ENCODE measurements at places on chromosomes 7 and 10. TPM values are rescaled to one million over a fixed set of nuclear protein-coding genes. Genes with fewer than 3 reads are reported as not detected.
A peak's percentile ranks its signal among the peaks of the same experiment; 100 is the strongest.

DNA sequence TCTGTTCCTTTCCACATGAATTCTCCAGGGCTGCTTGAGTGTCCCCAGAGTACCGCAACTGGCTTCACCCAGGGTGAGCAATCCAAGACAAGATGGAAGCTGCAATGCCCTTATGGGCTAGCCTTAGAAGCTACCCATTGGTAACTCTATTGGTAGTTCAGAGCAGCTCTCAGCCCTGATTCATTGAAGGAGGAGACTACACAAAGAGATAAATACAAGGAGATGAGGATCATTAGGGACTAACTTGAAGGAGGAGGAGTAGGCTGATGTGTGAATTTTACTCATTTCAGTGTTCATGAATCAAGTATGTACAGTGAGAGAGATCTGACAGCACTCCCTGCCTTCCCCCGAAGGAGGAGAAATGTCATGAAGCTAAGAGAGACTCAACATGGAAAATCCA is 124.0 kb downstream of the REEP3 start:
- no peak for DNase-seq

DNA sequence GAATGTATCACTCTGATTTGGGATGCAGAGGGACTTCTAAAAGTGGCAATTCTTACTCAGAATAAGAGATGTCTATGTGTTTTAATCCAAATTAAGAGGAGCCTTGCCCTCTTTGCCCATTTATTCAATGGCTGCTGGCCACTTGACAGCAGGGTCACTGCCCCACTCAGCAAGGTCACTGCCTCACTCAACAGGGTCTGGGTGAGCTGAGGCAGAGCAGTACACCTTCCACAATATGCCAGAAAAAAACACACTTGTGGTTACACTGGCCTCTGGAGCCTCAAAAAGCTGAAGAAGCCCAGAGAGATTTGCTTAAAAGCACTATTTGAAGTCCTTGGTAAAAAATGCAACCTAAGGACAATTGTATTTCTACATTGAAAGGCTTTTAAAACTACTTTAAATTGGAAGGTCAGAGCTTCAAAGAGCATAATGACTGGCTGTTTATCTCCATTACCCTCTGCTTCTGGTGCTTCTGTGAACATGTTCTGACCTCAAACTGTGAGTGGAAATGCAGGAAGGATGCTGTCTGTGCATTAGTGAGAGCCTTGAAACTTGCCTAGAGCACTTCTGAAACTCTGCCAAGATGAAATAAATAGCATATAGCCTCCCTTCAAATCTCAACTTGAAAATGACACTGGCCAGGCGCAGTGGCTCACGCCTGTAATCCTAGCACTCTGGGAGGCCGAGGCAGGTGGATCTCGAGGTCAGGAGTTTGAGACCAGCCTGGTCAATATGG is 35.1 kb upstream of the WIPF3 start:
- no peak for DNase-seq

- peak; percentile 19 for DNase-seq
Observed at GRCh38 chr7:64888901-64889685, 14.0 kb upstream of the ZNF273 start.

DNA sequence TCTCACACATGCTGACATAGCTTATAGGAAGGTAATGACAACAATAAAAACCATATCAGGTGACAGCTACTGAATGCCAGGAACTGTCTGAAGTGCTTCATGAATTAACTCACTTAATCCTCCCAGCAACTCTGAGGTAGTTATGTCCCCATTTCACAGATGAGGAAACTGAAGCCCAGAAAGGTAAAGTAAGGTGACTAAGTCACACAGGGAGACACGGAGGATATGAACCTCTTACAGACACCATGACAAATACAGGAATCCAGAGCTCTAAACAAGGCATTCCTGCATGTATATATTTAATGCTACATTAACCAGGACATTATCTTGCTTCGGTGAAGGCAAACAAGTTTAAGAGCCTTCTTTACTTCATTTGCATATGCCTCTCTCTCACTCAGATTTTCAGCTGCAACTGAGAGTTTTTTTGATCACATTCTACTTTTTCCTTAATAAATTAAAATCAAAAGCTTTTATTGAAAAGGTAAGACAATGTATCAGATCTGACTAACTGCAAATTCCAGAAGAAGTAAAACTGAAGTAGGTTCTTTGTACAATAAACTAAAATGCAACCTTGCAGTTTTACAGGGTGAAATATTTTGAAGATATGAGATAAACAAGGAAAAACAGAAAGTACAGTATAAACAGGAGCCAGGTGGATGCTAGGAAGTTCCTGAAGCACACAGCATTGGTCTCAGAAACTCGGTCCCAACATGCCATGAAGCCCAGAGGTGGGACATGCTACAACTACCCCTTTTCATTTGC is 79.5 kb downstream of the SGMS1 start:
- DNase-seq = no peak

GRCh38 chr7:75737856-75738603 is 711 bp downstream of the HIP1 start:
- DNase-seq = no peak

DNA sequence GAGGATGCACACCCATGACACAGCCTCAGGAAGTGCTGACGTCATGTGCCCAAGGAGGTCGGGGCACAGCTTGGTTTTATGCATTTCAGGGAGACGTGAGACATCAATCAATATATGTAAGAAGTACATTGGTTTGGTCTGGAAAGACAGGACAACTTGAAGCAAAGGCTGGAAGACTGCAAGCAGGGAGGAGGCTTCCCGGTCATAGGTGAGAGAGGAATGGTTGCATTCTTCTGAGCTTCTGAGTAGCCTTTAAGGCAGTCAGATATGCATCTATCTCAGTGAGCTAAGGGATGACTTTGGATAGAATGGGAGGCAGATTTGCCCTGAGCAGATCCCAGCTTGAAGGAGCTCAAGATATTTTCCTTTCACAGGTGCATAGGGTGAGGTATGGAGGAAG is 349.5 kb downstream of the TYW1 start:
- DNase-seq = no peak

DNA sequence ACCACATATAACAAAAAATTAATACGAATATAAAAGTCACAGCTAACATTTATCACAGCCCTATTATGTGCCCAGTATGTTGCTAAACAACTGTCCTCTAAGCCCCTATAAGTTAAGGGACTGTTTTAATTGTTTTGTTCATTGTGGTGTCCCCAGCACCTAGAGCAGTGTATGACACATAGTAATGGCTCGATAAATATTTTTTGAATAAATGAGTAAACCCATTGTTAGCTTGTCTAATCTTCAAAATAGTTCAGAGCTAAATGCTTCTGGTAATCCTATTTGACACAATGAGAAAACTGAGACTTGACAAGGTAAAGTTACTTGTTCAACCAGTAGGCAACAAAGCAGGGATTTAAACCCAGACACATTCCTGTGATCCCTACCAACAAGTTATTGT is 78.4 kb upstream of the NEUROD6 start:
- DNase-seq = no peak

- DNase-seq = no peak
Observed at GRCh38 chr7:123665896-123666295, 10.2 kb downstream of the LMOD2 start.

- no peak for DNase-seq
Observed at GRCh38 chr10:75265856-75266255, 30.1 kb upstream of the COMTD1 start.

GRCh38 chr7:11317766-11318165 is 344.1 kb downstream of the PHF14 start:
- DNase-seq = no peak

DNA sequence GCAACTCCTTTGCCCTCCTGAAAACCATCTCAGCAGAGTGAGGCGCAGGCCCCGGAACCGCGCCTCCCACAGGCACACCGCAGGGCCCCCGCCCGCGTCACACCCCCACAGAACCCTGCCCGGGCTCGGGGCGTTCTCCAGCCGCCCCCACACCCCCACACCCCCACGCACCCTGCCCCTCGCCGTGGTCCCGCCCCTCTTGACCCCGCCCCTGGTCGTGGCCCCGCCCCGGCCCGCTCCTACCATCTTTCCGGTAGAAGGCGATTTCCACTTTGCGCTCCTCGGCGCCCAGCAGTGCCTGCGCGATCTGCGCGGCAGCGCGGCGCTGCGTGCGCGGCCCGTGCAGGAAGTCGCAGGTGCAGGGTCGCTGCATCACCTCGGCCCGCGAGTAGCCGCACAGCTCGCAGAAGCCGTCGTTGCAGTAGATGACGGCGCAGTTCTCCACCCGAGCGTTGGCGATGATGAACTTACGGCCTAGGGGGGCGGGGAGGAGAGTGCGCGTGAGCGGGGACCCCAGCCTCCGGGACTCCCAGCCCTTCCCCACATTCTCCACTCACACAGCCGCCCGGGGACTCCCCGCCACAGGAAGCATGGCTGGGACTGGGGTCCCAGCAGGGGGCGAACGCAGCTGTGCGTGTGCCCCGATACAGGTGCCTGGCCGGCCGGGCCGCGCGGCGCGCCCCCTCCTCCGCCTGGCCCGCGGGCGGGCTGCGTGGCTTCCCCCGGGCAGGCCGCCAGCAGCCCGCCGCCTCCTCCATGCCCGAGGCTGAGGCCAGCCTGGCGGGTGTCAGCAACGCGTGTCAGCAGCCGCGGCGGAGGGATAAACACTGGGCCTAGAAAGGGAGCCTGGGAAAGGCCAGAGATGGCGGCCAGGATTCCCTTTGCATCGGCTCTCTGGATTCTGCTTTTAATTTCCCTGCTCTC is 3.4 kb downstream of the KCNH2 start:
- DNase-seq = no peak

DNA sequence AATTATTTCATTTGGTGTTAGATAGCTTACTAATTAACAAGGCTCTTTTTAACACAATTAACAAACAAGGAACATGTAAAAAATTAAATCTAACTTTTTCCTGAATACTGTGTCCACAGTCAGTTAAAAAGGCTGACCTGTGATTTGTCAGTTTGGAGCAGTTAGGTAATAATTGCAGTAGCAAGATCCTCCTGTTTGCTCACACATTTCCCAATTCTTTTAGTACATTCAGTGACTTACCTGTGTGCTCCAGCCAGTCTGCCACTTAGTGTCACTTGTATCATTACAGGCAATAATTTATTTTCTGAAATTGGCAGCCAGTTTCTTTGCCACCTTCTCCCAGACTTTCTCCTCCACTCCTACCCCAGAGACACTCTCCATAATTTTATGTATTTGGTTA is 66.8 kb downstream of the LHFPL3 start:
- DNase-seq = no peak

GRCh38 chr10:82738592-82738991 is 863.6 kb downstream of the NRG3 start:
- DNase-seq = no peak

DNA sequence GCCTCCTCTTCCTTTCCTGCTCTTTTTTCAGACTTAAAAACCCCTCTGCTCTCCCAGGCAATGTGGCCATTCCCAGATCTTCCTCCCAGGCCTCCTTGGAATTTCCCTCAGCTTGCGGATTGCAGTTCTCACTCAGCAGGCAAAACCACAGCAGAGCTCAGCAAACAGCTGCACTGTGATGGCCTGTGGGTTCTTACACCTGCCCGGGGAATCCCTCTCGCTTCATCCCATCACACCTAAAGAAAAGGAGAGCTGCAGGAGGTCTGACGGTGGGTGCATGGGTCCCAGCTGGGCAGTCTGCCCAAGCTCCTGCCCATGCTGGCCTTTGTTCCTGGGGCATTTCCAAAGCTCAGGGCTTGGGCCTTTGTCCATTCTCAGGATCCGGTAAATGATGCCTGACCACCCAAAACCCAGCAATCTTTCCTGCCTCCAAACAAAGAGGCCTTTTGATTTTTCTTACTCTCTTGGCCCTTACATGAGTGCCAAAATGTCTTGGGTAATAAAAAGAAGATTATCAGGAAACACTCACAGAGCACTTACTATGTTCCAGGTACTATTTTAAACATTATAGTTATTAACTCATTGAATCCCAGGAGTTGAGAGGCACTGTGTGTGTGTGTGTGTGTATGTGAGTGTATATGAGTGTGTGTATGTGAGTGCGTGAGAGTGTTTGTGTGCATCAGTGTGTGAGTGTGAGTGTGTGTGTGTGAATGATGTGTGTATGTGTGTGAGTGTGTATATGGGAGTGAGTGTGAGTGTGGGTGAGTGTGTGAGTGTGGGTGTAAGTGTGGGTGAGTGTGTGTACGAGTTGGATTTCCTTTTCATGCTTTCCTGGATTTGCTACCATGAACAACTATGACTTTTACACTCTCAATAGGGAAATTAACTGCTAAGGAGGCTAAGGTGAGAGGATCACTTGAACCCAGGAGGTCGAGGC is 64.5 kb upstream of the PODXL start:
- no peak for DNase-seq

DNA sequence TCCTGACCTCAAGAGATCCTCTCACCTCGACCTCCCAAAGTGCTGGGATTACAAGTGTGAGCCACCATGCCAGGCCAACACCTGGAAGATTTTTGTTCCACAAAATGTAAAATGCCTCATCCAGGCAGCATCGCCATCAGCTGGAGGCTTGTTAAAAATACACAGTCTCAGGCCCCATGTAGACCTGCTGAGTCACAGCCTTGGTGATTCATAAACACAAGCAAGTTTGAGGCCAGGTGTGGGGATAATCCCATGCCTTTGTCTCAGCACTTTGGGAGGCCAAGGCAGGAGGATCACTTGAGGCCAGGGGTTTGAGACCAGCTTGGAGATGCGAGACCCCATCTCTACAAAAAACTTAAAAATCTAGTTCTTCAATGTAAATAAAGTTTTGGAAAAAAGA is 49.1 kb upstream of the FOXK1 start:
- DNase-seq = peak; percentile 12

- peak; percentile 43 for DNase-seq
Observed at GRCh38 chr10:118045837-118046394, 825 bp downstream of the RAB11FIP2 start.

GRCh38 chr10:108544500-108545120 is 1378.7 kb downstream of the XPNPEP1 start:
- peak; percentile 88 for DNase-seq

DNA sequence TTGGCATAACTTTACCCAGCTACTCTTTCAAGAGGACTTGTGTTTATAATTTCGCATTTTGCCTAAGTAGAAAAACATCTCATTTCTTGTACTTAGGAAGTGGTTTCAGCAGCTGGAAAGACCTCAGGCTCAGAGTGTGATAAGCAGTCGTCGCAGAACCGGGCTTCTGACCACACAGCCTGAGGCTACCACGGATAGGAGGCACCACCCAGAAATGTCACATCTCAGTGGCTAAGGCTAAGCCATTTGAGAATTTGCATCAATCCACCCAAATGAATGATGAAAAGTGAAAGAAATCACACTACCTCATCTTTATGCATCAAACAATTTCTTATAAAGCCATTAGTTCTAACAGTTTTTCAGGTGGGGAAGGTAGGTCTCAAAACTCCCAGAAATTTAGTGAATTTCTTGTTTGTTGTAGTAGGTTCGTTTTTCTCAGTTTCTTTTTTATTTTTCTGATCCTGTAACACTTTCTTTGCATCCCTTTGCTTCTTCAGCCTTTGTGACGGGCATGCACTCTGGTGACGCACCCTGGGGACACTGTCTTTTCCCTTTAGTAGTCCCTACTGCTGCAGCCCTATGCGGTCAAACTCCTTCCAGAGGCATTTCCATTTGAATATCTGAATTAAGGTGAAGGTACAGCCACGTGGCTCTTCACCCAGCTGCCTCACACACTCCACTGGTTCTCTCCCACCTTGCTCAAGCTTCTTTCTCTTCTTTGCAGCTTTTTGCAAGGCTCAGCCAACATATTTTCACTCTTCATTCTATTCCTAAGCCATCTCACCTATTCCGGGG is 68.5 kb downstream of the MAP3K8 start:
- DNase-seq = no peak

Gene CALML3
- not detected for total RNA-seq

Gene CPN1
- total RNA-seq = not detected

Gene MGMT
- 34.4 TPM for total RNA-seq

Gene PCGF6
- total RNA-seq = 7.6 TPM

Gene SORCS1
- 0.43 TPM for total RNA-seq

Gene LDB3
- 0.57 TPM for total RNA-seq

Gene DGKB
- not detected for total RNA-seq

Gene GNG11
- 9.6 TPM for total RNA-seq

Gene ZDHHC6
- total RNA-seq = 36.7 TPM

Gene CLDN3
- 0.72 TPM for total RNA-seq
